ENCODE measurements at places on chromosomes 2 and 18.

DNA sequence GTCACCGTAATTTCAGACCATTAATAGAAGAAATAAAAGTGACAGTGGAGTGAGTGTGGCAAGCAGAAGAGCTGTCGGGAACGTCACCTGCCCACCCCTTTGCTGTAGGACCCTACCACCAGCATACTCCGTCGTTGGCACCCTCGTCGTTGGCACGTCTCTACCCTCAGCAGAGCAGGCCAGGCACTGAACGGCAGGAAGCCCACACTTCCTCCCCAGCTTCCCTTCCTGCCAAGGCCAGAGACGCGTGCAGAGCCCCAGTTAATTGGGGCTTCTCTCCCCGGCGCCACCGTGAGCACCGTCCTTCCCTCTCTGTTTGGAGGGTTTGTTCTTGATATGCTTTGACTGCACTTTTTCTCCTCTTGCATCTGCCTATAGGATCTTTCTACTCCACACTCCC is 27.0 kb upstream of the NFATC1 start:
- no peaks in the 10 kb centered on the region for H3K27me3 ChIP-seq
- DNase-seq: no peak
- peaks cover 8% of the 10 kb centered on the region for H3K36me3 ChIP-seq
- peaks cover 13% of the 10 kb centered on the region for H3K4me1 ChIP-seq
- no peak overlapping the region for H3K4me3 ChIP-seq
- H3K27ac ChIP-seq: no peak overlapping the region

- no peaks in the 10 kb centered on the region for H3K4me1 ChIP-seq
- H3K36me3 ChIP-seq: no peaks in the 10 kb centered on the region
- no peaks in the 10 kb centered on the region for H3K27me3 ChIP-seq
- no peak for DNase-seq
These were observed 300.5 kb downstream of the ALK start for GRCh38 chr2:29620890-29621289.

- no peaks in the 10 kb centered on the region for H3K36me3 ChIP-seq
- no peak for DNase-seq
- no peak overlapping the region for H3K27ac ChIP-seq
These were observed 236.8 kb downstream of the CLIP4 start for GRCh38 chr2:29351916-29352591.

DNA sequence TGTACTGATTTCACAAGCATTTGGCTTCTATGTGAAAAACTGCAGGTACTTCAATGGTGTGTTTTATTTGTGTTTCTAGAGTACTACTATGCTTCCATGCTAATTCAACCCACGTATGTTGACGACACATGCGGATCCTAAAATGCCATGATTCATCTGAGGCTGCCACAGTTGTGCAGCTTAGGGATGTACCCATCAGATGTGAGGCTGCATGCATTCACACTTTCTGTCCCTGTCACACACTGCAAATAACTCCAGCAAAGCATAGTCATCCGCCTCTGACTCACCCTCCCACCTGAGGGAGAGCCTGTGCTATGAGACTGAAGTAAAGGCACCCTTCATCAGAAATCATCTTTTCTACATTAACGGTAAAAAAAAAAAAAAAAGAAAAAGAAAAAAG is 22.1 kb upstream of the SERTAD2 start:
- H3K27me3 ChIP-seq: no peaks in the 10 kb centered on the region
- H3K27ac ChIP-seq: no peak overlapping the region
- DNase-seq: no peak
- no peaks in the 10 kb centered on the region for H3K4me1 ChIP-seq

DNA sequence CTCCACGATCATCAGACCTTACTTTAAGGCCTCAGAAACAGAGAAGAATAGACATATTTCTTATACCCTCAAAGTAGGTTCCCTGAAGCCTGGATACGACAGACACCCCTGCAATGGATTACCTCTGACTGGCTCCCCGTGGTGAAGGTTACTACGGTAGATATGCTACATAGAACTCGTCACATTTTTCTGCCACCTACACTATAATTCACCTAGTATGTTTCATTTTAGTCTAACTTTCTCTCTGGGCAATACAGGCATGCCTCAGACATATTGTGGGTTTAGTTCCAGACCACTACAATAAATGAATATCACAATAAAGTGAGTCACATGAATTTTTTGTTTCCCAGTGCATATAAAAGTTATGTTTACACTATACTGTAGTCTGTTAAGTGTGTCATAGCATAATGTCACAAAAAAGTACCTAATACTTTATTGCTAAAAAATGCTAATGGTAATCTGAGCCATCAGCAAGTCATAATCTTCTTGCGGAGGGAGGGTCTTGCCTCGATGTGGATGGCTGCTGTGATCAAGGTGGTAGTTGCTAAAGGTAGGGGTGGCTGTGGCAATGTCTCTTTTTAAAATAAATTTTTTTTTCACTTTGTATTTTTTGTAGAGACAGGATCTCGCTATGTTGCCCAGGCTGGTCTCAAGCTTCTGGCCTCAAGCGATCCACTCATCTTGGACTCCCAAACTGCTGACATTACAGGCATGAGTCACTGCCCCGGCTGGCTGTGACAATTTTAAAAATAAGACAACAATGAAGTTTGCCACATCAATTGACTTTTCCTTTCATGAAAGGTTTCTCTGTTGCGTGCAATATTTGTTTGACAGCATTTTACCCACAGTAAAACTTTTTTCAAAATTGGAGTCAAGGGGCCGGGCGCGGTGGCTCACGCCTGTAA is 64.6 kb downstream of the TGIF1 start:
- no peak overlapping the region for H3K27ac ChIP-seq
- H3K36me3 ChIP-seq: no peaks in the 10 kb centered on the region
- H3K27me3 ChIP-seq: no peaks in the 10 kb centered on the region
- no peak overlapping the region for H3K4me3 ChIP-seq
- DNase-seq: no peak

DNA sequence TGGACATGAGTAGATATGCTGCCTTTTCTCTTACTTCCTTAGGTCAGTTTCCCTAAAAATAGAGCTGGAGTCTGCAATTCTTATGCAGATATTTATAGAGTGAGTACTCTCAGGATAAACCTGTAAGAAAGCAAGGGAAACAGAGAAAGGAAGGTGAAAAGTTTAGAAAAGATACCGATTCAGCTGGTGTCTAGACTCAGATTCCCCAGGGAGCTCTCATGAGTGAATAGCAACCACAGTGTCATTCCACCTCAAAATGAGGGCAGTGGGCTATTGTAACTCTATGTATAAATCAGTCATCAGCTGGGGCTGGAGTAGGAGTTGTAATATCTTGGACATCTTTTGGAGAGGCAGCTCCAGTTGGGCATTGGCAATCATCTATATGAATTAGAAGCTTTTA is 1485.1 kb upstream of the TMEFF2 start:
- H3K4me3 ChIP-seq: no peak overlapping the region
- H3K27me3 ChIP-seq: no peaks in the 10 kb centered on the region
- no peak for DNase-seq
- H3K27ac ChIP-seq: no peak overlapping the region
- no peaks in the 10 kb centered on the region for H3K4me1 ChIP-seq

GRCh38 chr2:144514616-144515091 is 5.3 kb downstream of the ZEB2 start:
- no peak overlapping the region for H3K4me3 ChIP-seq
- DNase-seq: no peak
- H3K36me3 ChIP-seq: no peaks in the 10 kb centered on the region
- H3K4me1 ChIP-seq: peaks cover 16% of the 10 kb centered on the region
- peaks cover 41% of the 10 kb centered on the region for H3K27me3 ChIP-seq
- no peak overlapping the region for H3K27ac ChIP-seq

DNA sequence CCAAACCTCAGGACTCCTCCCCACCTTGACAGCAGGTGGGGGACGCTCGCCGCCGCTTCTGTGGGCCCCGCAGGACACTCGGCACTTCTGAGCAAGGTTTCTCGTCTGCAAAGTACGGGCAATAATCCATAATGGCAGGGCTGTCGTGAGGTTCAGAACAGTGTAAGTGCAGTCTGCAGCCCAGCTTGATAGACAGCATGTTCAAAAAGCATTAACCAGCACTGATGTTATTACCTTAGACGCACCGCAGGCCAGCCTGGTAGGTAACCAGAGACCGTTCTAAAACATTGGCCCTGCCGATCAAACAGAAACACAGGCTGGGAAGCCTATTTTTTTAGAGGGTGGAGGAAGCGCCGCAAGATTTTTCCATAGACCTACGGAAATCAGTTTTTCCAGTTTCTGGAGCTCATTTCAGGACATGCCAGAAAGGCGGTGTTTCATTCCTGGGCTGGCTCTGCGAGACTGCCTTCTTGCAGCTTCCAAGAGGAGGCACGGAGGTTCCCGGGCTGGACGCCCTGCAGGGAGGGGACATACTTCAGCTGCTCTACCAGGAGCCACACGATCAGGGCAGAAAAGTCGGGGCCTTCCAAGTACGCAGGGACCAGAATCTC is 148.7 kb downstream of the TPO start:
- H3K27me3 ChIP-seq: no peaks in the 10 kb centered on the region
- no peak for DNase-seq
- H3K27ac ChIP-seq: no peak overlapping the region
- no peaks in the 10 kb centered on the region for H3K36me3 ChIP-seq
- H3K4me1 ChIP-seq: peaks cover 6% of the 10 kb centered on the region
- H3K4me3 ChIP-seq: no peak overlapping the region

DNA sequence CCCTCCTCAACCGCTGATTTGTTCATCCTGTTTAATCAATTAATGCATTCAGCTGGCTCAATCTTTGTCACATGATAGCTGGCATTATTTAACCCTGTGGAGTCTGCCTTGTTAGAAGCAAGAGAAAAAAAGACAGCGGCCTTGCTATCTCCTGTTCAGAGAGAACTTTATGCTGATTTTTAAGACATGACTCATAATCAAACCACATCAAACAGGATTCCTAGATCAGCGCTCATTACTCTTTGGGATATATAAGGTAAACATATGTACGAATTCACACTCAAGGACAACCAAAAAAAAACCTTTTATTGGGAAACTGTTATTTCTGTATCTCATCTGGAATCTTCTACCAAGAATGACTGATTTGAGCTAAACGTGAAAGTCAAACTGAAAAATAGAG is 195.1 kb downstream of the C1D start:
- H3K27ac ChIP-seq: no peak overlapping the region
- H3K36me3 ChIP-seq: no peaks in the 10 kb centered on the region
- H3K27me3 ChIP-seq: no peaks in the 10 kb centered on the region
- no peak for DNase-seq

Measured in effector memory CD4-positive, alpha-beta T cell (primary cell).